Vagina (tissue), 2 donors: ENCODE measurements at places on chromosomes 5 and 9.

DNA sequence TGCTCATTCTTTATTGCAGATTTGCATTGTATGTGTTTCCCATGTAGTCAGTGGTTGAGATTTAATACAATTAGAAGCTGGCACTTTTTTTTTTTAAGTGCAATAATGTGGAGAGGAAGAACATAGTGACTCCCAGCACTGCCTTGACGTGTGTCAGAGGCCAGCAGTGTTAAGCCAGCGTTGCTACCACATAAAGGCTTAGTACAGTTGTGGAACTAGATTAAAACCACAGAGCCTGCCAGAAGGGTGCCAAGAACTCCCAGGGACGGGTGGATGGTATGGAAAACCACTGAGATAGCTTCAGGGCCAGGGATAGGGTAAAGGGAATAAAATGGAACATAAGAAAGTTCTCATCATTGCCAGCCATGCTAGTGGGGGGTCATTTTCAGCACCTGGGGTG, 142.9 kb downstream of the TRIO start:
- DNase-seq: peak; percentile 42

- DNase-seq: no peak
Observed at GRCh38 chr9:19976226-19976625, 187.4 kb upstream of the SLC24A2 start.

GRCh38 chr9:127598839-127599549, 13.1 kb upstream of the STXBP1 start:
- DNase-seq: no peak

DNA sequence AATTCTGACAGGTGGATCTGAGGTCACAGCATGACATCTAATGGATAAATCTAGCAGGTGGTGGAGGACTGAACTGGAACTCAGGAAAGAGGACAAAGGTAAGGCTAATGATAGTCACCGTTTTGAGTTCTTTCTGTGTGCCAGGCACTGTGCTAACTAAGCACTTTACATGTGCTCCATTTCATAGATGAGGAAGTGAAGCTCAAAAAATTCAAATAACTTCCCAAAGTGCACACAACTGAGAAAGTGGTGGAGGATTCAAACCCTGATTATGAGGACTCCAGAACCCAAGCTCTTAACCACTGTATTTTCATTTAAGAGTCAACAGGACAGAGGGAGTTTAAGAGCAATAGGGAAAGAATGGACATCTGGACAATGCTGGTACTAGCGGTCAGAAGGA, 7.1 kb upstream of the DELE1 start:
- no peak for DNase-seq

- DNase-seq: no peak
Observed at GRCh38 chr5:76404223-76405211, 1.4 kb downstream of the IQGAP2 start.

DNA sequence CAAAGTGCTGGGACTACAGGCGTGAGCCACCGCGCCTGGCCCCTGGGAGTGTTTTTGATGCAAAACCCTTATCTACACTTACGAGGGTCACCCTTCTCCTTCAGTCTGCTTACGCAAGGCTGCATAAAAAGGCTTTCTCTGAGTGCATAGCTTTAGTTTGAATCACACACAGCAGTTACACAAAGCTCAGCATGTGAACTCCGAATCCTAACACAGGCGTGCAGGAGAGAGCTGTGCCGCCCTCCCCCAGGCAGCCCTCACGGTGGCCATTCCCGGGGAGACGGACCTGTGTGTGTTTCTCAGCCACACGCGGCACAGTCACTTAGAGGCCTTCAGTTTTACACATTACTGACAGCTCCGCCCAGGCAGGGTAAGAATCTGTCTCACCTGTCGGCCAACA, 26.7 kb downstream of the EXD3 start:
- DNase-seq: no peak

DNA sequence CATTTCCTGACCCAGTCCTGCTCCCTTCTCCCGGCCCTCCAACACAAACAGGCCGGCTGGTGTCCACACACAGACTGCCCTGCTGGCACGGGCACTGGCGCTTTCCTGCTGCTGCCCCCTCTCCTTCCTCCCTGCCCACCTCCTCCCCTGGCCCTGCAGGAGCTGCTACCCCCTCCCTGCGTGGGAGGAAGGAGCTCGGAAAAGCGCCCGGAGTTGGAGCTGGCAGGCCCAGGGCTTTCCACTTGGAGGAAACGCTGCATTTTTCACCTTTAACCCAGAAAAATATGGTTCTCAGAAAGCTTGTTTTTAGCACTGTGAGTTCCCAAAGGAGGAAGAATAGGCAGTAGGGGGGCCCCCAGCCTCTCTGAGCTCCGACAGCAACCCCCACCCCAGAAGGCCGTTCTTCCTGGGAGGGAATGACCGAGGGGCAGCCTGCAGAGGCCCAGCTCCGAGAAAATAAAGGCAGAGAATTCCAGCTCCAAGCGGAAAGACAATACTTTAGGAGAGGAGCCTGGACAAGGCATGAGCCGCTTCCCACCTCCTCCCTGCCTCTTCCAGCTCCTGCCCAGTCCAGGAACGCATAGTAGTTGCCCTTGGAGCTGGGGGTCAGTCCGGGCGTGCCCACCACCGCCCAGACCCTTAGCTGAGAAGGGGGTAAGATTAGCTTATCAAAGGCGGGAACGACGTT, 88.9 kb downstream of the LIFR start:
- no peak for DNase-seq

GRCh38 chr5:146877783-146878475, 628 bp downstream of the PPP2R2B start:
- no peak for DNase-seq

DNA sequence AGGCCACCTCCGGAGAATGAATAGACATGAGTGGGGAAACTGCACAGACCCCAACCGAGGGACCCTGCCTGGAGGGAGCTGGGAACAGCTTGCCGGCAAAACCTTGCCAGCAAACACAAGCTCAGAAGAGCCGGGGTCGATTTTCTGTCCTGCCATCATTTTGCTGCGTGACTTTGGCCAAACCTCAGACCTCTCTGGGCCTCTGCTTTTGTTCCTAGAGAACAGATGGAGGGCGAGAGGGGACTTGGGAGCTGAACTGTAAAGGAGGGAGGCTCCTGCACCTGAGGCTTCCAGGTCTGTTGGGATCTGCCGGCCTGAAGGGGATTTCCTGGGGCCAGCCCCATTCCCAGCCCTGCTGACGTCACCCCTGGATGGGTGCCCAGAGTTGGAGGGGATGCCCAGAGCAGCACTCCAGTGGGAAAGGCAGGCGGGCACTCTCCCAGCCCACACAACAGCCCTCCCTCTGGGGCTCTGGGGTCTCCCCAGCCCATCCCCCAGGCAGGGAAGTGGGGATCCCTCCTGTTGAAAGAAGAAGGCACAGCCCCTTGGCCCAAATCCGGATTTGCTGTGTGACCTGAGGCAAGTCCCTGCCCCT, 40.4 kb upstream of the SYNPO start:
- DNase-seq: no peak

GRCh38 chr5:160523502-160524163, 102.0 kb downstream of the PTTG1 start:
- no peak for DNase-seq

- DNase-seq: no peak
Observed at GRCh38 chr5:9549941-9550340, 4.1 kb upstream of the SEMA5A start.

GRCh38 chr5:95390812-95391492, at the start of gene FAM81B:
FAM81B (plus strand) TSS chr5:95391366; CDS start chr5:95391390, 24 bp downstream.
- no peak for DNase-seq

DNA sequence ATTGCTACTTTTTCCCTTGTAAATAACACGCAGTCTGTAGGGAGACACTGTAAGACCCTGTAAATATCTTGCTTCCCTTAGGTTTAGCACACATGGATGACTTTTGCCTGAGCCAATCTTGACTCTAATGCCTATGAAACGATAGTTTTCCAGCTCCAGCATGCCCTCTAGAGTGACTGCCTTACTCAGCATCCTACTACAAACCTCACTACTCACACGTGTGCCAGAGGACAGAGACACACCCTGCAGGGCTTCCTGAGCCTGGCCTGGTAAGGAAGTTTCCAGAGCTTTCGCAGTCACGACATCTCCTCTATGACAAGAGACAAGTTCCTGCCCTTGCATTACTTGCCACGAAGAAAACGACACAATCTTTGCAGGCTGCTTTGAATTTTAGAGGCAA, 138.1 kb downstream of the ATPSCKMT start:
- no peak for DNase-seq

DNA sequence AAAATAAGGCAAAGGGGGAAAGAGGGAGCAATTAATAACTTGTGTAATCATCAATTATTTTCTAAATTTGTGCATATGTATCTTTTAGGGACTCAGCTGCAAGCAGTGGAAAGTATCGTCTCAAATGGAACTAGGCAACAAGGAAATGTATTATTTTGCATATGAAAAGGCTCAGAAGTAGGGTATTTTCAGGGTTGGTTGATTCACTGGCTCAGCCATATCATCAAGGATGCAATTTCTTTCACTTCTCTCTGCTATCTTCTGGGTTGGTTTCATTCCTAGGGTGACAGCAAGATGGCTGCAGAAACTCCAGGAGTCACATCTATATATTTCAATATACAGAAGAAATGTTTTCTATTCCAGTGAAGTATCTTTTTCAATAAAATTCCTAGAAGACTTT, 509.8 kb downstream of the DMAC1 start:
- DNase-seq: no peak

DNA sequence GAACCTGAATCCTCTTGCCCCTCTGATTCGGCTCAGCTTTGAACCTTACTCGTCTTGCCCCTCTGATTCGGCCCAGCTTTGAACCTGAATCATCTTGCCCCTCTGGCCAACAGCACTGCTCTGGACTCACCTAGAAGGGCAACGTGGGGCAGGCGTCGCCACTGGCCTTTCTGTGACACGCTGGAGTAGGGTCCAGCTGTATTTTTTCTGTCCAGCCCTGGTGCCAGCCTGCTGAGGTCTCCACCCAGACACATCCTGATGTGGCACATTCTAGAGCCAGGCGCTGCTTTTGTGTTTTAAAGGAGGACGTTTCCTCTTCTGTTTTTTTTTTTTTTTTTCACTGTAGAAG, 15.2 kb upstream of the CPEB4 start:
- no peak for DNase-seq

- DNase-seq: no peak
Observed at GRCh38 chr9:110880189-110880588, 158.1 kb downstream of the LPAR1 start.

DNA sequence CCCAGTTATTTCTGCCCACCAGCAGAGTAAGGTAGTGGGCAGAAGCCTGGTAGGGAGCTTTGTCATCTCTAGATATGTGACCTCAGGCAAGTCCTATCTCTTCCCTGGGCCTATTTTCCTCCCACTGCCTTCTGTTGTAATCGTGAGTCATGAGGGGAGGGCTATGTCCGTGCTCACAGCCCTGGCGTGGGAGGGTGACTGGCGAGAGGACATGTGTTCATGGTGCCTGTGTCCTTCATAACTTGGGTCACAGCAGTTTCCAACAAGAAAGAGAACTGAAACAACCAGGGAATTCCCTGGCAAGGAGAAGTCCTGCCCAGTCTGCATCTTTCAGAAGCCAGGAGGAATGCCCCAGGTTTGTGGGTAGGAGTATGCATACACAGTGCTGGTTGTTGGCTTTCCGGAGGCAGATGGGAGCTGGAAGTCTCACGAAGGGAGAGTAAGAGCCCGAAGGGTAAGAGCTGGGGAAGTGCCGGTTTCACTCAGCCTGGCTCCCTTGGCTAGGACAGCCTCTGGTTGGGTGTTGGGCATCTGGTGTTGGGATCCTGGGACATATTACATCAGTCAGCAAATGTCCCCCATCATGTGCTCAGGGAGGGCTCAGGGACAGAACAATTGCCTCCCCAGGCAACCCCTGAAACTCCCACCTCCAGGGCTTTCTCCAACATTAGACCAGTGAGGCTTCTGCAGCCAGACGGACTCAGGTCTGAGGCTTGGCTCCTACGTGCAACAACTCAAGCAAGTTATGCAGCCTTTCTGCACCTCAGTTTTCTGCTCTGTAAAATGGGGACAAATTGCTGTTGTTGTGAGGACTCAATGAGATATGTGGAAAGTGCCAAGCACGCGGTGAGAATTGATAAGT, 4.3 kb upstream of the TIFAB start:
- DNase-seq: no peak

GRCh38 chr9:98191671-98192502, 550 bp downstream of the CORO2A start:
- DNase-seq: no peak

- DNase-seq: no peak
Observed at GRCh38 chr5:147658293-147658932, 124.1 kb downstream of the JAKMIP2 start.

DNA sequence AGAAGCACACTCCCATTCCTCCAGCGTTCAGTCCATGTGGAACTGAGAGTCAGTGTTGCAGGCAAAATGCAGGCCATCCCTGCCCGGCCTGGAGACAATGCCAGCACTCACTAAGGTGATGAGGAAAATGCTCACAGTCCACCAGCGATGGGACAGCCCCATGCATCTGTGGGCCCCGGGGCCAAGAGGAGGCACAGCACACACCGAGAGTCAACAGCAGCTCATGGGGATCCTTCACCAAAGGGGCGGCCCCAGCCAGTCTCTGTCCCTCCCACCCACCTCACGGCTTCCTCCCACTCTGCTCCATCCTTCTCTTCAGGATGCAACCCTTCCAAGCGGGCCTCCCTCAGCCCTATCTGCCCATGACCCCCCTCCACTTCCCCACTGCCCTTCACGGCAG, 6.2 kb downstream of the SEMA4D start:
- DNase-seq: no peak

- no peak for DNase-seq
Observed at GRCh38 chr9:21624675-21625644, 142.8 kb upstream of the IFNE start.

GRCh38 chr5:105663671-105664070, 2007.1 kb downstream of the EFNA5 start:
- DNase-seq: no peak

GRCh38 chr5:86155796-86156195, 461.9 kb upstream of the COX7C start:
- DNase-seq: no peak

DNA sequence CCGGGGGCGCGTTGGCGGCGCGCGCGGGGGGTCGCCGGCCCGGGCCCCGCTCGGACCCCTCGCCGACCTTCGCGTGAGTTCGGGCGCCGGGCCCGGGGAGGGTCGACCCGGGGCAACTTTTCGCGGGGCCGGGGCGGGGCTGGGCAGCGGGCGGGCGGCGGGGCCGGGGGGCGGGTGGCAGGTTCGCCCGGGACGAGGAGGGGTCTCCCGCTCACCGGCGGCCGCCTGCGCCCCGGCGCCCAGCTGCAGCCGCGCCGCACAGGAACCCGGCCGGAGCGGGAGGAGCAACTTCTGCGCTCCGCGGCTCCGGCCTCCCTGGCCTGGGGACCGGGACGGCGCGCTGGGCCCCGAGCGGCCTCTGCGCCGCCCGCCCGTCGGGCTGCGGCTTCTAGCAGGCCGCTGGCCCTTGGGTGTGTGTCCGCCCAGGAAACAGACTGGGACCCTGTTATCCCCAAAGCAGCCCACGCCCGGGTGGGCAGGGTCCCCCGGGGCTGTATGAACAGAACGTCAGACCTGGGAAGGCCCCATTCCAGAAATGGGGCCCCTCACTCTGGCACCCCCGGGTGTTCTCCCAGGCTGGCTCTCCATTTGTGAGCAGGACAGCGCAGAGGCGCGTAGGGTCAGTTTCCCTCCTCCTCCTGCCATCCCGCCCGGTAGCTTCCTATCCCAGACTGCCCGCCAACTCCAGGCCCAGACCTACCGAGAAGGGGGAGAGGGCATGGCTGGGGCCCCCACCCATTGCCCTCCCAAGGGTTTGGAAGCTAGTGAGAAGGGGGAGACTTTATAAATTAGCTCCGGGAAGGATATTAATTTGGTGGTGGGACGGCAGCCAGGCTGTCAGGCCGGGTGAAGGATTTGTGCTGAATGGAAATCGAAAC, 708 bp downstream of the RXRA start:
- no peak for DNase-seq
